ENCODE measurements at places on chromosomes 16 and 17.

DNA sequence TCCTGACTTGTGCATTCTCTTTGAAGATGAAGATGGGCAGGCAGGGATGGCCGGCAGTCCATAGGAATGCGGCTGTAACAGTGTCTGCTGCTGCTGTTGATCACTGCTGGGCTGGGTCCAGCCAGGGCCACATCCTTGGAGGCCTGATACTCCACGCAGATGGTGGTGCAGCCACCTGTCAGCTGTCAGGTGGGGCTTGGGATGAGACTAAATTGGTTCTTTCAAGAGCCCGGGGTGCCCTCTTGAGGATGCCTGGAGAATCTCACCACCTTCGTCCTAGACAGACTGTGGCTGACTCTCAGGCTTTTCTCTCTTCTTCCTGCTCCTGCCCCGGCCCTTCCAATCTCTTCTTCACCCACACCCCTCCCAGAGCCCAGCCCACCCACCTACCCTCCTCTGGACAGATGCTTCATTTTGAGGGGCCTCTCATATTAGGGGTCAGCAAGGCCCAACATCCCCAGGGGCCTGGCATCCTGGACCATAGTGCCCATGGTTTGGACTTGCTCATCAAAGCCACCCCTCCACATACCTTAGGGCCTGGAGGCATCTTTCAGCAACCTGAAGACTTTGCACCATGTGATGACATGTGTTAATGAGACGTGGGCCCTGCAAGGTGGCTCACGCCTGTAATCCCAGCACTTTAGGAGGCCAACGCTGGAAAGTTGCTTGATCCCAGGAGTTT lies 19.1 kb downstream of the OSBPL7 start:
- peak; percentile 69 for DNase-seq

DNA sequence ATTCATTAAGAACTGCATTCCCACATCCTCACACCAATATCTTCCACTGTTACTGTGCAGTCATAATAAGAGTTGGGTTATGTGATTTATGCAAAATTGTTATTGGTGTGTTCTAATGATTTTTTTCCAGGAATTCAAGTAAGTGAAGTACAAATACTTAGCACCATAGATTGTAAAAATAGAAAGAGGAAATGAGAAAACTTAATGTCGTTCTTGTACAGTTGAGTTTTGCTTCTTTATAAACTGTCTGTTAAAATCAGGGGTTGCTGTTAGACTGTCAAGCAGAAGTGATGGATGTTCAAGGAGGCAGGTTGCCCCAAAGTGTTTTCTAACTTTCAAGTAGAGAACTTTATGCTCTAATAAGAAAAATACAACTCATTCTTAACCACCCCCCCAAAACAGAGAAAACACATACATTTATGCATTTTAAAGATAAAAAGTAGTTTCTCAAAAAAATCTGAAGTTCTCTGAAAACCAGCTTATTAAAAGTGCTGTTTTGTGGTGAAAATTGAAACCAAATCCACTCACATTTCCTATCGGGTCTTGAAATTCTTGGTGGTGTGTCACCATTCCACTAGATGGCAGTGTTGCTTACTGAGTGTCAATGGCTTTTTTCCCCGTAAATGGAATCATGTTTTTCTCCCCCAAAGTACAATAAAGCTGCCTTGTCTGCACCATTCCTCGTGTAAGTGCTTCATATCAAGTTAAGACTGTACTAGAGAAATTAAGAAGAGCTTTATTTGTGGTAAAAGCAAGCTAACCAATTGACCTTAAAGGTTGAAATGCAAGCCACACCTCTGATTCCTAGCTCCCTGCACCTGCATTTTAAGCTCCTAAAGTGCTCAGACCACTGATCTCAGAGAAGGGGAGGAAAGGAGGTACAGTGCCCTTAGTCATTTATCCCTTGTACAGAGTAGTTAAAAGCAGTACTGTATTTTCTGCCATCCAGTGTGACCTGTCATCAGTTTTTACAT lies 4.7 kb upstream of the IGSF6 start:
- peak; percentile 46 for DNase-seq

GRCh38 chr17:1724869-1725641 lies 551 bp downstream of the WDR81 start:
- DNase-seq: no peak

- DNase-seq: no peak
Measured at GRCh38 chr17:69064476-69064875, 3.7 kb upstream of the ABCA9 start.

GRCh38 chr17:3594051-3594800 lies 15.0 kb downstream of the TRPV1 start:
- DNase-seq: peak; percentile 46

DNA sequence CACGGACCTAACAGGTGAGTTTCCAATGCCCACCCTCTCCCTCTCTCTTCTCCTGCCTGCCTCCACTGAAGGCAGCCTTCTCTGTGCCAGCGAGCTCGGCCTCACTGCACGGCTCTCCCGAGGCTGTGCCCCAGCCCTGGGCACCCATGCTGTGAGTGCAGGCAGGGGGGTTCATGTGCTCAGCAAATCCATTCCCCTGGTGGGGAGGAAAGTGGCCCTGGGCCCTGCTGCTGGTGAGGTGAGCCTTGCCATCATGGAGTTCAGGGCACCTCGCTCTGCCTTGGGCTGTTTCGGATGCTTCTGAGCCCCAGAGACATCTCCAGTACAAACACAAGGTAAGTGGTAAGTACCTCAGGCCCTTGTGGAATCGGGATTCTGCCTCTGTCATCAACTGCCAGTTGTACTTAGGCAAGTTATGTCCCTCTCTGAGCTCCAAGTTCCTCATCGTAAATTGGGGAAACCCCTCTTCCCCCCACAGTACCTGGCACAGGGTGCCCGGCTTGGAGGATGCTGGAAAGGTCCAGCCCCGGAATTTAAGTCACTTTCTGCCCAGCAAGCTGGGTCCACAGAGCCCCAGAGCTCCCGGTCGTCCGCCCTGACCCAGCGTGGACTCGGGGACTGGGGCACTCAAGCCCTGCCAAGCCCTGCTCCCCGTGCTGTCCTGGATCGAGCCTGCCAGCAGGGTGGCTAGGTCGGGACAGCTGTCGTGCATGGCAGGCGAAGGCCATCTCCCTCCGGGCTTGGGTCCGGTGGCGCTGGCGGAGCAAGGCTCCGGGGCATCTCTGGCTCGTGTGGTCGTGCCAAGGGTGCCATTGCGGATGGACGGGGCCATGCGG lies 684 bp upstream of the NUDT16L1 start:
- DNase-seq: peak; percentile 16

DNA sequence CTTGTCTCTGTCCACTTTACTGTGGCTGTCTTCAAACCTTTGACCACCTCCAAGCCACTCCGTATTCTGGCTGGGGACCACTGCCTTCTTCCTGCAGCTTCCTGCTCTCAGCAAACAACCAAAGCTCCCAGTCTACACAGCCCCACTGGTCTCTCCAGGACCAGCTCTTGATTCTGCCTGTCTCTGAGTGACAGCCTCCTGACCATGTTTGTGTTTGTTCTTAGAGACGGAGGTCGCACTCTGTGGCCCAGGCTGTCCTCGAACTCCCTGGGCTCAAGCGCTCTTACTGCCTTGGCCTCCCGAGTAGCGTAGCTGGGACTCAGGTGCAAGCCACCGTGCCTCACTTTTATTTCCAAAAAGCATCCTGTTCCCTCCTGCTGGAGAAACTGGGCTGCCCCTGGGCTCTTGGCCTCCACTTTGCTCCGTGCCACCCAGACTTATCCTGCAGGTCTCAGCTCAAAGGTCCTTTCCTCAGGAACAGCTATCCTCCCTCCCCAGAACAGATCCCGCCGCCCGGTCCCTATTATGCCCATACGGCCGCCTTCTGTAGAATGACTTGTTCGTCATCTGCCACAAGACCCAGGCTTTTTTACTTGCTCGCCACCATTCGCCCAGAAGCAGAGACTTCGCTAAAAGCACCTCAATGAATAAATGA lies 9.1 kb downstream of the MNT start:
- DNase-seq: no peak

GRCh38 chr16:988471-989353 lies 7.1 kb downstream of the SOX8 start:
- no peak for DNase-seq

DNA sequence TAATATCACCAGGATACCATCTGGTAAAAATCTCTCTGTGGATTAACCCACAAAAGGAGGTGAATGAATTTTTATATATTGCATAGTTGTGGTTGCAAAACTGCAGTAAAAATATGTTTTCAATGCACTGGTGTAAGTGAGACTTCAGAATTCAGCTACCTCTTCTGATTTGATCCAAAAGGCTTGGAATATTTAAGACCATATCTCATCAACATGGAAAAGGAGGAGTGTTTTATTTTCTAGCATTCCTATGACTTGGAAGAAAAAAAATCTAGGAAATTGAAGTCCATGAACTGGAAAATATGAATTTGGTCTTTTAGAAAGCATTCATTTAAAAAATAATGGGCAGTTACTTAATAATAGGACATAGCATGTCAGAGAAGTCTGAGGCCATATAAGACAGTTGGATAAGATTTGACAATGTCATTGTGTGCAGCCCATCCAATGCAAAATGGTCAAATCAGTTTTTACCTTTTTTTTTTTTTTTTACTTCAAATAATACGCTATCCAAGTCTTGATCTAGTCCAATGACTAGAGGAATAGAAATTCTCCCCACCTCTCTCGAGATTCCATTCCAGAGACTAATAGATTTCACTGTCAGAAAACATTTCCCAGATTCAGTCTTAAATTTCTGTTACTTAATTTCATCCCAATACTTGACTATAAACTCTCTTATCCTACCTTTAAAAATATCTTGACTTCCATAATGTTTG lies 364.9 kb upstream of the PMFBP1 start:
- DNase-seq: no peak

- DNase-seq: peak; percentile 5
Measured at GRCh38 chr17:11925262-11926021, 71.8 kb downstream of the ZNF18 start.

DNA sequence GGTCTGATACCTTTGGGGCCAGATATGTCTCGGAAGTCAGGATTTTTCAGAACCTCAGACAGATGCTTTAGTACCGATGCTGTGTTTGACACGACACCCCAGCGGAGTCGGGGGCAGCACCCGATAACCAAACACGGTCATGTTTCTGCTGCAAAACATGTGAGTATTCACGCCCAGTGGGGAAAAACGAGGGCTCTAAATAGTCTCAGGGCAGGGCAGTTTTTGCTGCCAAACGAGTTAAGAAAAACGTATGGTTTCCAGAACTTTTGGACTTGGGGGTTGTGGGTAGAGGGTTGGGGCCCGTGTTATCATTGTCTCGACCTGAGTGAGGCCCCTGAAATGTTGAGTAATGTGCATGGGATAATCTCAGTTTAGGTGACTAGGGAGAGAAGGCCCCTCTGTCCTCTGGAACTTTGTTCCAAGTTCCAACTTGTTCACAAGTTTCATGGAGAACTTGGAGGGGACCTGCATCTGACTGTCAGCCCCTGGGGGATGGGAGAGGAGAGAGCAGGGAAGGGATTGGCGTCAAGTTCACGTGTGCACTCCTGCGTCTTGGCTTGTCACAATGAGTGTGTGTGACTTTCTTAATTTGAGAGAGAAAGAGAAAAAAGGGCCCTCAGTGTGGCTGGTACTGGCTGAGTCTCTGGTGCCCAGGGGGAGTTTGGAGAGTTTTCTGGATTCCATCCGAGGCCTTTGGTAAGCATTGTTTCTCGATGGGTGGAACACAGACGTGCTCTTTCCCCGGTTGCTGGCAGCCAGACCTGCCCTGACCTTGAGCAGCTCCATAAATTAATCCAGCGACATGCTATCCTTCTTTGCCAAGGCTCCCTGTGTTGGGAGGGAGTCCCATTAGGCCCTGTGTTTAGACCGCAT lies 83.9 kb upstream of the CIBAR2 start:
- no peak for DNase-seq

DNA sequence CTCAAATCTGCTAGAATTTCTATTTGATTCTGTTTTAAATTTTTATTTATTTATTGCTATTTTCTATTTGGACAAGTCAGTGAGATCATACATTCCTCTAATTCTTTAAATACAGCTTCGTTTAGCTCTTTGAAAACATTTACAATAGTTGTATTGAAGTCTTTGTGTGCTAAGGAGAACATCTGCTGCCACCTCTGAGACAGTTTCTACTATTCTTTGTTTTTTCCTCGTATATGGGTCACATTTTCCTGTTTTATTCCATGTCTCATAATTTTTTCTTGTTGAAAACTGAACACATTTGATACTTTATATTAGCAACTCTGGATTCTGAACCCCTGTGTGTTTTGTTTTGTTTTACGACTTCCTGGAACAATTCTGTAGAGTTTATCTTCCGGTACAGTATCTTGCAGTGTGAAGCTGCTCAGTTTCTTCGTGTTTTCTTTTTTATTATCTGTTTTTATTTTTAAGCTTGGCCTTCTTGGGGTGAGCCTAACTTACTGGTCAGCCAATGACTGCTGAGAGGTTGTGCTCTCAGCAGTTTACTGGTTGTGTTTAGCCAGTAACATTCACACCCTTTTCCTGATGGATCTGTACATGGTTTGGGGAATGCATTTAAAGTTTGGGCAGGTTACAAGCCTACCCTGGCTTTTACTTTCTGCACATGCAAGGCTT lies 99.0 kb downstream of the CA4 start:
- no peak for DNase-seq

- no peak for DNase-seq
Measured at GRCh38 chr17:59572301-59572924, 7.0 kb downstream of the DHX40 start.

DNA sequence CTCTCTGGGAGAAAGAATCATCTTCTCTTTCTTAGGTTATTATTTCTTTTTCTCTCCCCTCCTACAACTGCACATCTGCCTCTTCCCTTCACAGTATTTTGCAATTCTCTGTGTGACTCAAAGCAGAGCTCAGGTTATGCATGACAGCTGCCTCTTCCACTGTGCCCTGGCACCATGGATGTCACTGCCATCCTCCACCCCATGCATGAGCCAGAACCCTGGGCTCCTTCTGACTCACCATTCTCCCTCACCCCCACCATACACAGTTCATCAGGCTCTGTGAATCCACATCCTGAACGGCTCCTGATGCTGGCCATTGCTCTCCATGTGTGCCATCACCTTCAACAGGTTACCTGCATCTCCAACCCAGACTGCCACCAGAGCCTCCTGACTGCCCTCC lies 23.9 kb downstream of the CA10 start:
- DNase-seq: peak; percentile 90

DNA sequence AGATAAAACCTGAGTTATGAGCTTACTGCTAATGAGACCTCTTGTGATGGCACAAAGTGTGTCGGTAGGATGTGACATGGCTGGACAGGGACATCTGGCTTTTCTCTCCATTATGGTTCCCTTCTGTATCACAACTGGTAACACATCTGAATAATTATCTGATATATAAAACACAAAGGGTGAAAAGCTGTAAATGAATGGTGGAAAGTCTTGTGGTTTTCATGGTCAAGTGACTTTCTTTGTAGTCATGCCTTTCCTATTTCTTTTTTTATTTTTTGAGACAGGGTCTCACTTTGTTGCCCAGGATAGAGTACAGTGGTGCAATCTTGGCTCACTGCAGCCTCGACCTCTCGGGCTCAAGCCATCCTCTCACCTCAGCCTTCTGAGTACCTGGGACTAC lies 35.3 kb upstream of the ZFHX3 start:
- DNase-seq: peak; percentile 69

DNA sequence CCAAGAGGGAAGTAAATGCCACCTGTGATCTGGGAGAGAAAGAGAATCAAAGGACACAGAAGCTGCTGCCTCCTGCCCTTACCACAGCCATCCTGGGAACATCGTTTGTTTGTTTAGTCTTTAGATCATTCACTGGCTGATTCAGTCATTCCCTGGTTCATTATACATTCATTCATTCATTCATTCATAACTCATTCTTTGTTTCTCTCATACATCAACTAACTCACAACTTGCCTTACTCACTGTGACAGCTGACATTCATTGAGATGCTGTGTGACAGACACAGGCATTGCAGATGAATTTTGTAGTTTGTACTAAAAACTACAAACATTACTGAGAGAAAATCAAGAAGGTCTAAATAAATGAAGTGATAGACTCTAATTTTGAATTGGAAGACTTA lies 291.0 kb upstream of the TNRC6C start:
- DNase-seq: no peak

- DNase-seq: no peak
Measured at GRCh38 chr16:22627043-22627442, 116.4 kb downstream of the NPIPB5 start.

All from kidney tubule cell (primary cell).